Osteocyte (in vitro differentiated cells): ENCODE measurements at places on chromosomes 11 and 22. TPM values are rescaled to one million over a fixed set of nuclear protein-coding genes. Genes with fewer than 3 reads are reported as not detected.
A peak's percentile ranks its signal among the peaks of the same experiment; 100 is the strongest.

CCDC87 gene
- 0.19 and 0.39 TPM in 2 replicates for total RNA-seq

SPINDOC gene
- total RNA-seq, result 32.1 and 33.5 TPM in 2 replicates

FLRT1 gene
- total RNA-seq, result 0.54 and 0.65 TPM in 2 replicates

SAA1 gene
- total RNA-seq, result not detected in 2 replicates

DNA sequence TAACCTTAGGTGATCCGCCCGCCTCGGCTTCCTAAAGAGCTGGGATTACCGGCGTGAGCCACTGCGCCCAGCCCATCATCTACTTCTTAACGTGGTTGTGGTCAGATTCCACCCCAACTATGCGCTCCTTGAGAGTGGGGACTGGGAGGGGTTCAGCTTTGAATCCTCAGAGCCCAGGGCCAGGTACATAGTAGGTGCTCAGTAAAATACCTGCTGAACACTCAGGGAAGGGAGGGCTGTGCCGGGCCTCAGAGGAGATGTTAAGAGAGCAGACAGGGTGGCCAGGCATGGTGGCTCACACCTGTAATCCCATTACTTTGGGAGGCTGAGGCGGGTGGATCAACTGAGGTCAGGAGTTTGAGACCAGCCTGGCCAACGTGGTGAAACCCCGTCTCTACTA lies 1.2 kb upstream of the LGALS1 start:
- no peak for DNase-seq

GRCh38 chr11:126400479-126400878 lies 45.0 kb downstream of the ST3GAL4 start:
- DNase-seq, result no peak

DNA sequence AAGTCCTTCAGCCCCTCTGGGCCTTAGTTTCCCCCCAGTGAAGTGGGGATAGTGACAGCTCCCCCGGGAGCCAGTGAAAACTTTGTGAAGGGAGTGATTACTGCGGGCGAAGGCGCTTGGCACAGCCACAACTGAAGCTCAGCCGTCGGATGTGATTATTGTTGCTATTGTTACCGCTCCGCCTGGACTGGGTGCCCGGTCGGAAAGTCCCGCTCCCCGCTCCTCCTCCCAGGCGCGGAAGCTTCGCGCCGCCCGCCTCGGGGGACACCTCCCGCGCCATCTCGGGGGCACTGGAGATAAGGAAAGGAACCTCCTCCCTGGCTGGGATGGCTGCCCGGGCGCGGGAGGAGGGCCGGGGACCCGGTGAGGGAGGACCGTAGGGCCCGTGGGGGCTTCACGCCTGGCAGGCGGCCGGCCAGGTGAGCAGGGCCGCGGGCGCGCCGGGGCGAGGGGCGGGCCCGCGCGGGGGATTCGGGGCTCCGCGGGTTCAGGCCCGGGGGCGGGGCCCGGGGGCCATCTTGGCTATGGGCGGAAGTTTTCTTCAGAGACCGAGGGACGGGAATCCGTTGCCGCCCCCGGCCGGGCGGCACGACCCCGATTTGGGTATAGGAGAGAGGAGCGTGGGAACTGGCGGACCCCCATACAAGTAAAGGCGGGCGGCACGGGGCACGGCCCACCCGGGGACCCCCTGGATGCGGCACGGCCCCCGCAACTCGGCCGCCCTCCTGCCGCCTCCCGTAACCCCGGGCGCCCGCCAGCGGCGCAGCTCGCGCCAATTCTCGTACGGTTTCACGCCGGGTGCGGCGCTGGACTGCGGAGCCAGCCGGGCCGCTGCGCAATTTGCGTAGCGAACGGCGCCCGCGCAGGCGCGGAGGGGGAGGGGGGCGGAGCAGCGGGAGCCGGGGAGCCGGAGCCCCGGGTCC lies at the start of gene GPR137:
Gene GPR137, plus strand, starts transcription at position 887 of the 923 bp plus-strand sequence. CDS start 677 bp downstream, outside the sequence.
- DNase-seq, result peak; percentile 95

DNA sequence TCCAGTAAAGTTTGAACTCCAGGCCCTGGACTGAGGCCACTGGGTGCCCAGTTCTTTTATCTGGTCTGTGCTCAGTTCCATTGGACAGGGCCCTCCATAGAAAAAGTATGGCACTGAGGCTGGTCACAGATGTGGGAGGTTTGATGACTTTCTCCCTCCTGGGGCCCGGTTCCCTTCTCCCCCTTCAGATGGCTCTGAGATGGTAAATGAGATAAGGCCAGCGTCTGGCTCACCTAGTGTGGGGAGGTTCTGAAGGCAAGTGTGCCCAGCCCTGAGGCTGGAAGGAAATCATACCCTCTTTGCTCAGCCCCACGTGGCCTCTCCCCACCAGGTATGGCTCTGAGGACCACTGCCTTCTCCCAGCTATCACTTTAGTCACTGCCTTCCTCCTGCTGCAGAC lies 1.5 kb upstream of the CLDN5 start:
- no peak for DNase-seq

GRCh38 chr11:128733440-128734102 lies 39.7 kb downstream of the FLI1 start:
- no peak for DNase-seq

GRCh38 chr11:92340839-92341238 lies 116.2 kb downstream of the FAT3 start:
- peak; percentile 83 for DNase-seq

- no peak for DNase-seq
Measured at GRCh38 chr22:34897126-34897525, 168.8 kb upstream of the ISX start.

DNA sequence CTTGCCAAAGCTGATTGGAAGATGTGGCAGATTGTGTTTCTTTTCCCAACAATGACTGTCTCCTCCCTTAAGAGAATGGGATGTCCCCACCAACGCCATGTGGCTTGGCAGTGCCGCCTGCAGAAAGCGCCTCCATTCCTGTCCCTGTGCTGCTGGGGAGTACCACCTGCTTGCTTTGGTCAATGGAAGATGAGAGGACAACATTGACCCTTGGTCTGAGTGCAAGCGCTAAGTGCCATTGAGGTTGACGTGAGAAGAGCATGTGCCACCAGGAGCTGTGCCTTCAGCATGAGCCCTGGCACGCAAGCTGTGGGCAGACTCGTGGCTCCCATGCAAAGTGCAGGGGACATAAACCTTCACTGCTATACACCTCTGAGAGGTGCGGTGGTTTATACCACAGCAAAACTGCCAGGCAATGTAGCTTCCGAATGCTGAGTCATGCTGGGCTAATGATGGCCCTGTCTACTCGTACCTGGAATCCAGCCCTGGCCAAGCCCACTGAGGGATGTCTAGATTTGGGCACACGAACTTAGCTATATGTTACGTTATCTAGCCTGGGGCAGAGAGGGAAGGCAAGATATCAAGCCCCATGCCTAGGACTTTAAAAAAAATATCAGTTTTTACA lies 41.9 kb downstream of the MYEOV start:
- DNase-seq, result peak; percentile 56

- no peak for DNase-seq
Measured at GRCh38 chr11:99068832-99069231, 48.1 kb downstream of the CNTN5 start.

DNA sequence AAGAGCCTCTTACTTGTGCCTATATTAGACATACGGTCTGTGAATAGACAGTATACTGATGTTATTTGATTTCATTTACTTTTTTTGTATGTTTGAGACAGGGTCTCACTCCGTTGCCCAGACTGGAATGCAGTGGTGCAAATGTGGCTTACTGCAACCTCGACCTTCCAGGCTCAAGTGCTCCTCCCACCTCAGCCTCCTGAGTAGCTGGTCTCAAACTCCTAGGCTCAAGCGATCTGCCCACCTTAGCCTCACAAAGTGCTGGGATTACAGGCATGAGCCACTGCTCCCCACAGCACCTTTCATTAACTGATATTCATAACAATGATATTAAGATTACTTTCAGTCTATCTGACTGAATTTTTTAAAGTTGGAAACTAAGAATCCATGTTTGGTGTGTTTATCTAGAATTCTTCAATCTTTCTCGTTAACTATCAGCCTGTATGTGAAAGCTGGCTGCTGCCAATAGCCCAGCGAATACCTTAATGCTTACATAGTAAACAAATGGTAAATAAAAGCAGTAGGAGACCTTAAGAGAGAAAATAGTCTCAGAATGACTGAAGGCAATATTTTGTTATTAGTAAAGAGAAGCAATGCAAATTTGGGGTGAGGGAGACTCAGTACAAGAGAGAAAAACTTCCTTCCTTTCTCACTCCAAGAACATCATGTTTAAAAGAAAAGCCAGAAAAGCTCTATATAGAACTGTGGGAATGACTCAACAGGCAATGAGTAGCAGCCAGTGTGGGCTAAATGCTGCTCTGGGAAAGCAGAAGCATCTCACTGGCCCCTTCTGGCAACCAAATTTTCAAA lies 101.9 kb downstream of the MRTFA start:
- DNase-seq, result no peak

DNA sequence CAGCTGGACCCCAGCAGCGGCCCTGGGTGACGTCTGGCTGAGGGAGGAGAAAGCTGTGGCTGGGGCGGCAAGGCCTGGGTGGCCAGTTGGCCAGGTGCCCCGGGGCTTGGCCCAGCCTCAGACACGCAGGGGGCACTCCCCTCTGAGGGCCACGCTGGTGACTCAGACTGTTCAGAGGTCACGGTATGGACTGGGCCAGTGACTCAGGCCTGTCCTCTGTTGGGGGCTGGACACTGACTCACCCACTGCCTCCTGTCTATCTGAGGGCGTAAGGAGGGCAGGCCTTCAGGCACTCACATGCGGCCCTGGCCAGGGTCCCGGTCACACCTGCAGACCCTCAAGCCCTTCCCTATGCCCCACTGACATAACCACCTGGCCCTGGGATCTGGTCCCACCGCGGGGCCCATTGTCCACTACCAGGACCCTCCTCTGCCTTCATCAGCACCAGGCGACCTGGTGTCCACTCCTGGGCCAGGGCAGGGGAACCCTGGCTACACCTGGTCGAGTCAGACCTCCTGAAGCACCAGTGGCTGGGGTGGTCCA lies 3.7 kb upstream of the MUC5AC start:
- DNase-seq, result peak; percentile 87

DNA sequence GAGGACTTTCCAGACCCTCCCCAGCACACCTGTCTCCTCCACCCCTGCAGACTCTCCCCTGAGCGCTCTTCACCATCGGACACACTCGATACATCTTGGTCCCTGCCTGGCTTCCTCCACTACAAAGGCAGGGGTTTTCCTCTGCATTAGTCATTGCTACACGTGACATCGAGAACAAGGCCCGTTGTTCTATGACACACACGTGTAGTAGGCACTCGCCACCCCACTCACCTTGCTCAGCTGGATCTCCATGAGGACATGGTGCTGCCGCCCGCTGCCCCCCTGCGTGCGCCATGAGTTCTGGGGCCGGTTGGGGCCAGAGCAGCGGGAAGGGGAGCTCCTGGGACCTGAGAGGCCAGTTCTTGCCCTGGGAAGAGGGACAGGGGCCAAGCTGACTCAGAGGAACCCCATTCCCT lies 16.7 kb downstream of the ATG2A start:
- no peak for DNase-seq
